ENCODE measurements at places on chromosomes 3 and 15. TPM values are rescaled to one million over a fixed set of nuclear protein-coding genes. Genes with fewer than 3 reads are reported as not detected.

DNA sequence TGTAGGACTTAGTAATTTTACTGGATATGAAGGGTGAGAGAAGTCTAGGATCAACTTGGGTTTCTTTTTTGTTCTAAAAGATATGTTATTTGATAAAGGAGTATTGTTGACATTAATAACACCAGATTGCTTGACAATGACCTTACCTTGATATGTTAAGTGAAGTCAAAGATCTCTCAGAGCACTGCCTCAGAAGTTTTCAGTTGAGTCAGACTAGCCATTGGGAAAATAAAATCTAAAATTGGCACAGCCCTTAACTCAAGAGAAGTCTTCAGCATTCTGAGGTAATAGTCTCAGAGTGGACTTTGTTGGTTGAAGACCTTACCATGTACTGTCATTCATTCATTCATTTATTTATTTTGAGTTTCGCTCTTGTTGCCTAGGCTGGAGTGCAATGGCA lies 22.4 kb upstream of the ZNF609 start:
- H3K4me1 ChIP-seq: peaks cover 36% of the 10 kb centered on the region
- no peak overlapping the region for H3K27ac ChIP-seq
- H3K4me3 ChIP-seq: no peak overlapping the region
- no peaks in the 10 kb centered on the region for H3K27me3 ChIP-seq
- peaks cover 4% of the 10 kb centered on the region for H3K36me3 ChIP-seq

DNA sequence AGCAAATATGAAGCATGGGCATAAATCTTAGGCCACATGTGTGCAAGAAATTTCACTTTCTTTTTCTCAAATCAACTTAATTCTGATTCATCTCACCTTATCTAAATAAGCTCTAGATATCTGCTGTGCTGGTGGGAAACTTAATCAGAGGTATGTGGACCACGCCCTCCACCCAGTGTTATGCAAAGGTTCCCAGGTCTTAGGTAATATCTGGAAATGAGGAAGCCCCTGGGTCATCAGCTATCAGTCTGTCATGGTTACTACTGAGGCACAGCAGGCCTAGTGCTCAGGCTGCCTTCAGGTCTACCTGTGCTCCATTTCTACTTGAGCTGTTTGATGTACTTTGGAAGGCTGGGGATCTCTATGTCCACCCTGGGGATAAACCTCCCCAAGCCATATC lies 134.4 kb upstream of the KCNH8 start:
- H3K27ac ChIP-seq: no peak overlapping the region
- no peak for DNase-seq
- H3K4me1 ChIP-seq: no peaks in the 10 kb centered on the region
- no peaks in the 10 kb centered on the region for H3K36me3 ChIP-seq
- no peaks in the 10 kb centered on the region for H3K27me3 ChIP-seq
- no peak overlapping the region for H3K4me3 ChIP-seq

- no peaks in the 10 kb centered on the region for H3K36me3 ChIP-seq
- H3K27me3 ChIP-seq: no peaks in the 10 kb centered on the region
- no peaks in the 10 kb centered on the region for H3K4me1 ChIP-seq
- DNase-seq: no peak
These were observed 485.2 kb upstream of the ROBO2 start for GRCh38 chr3:76554707-76555106.

DNA sequence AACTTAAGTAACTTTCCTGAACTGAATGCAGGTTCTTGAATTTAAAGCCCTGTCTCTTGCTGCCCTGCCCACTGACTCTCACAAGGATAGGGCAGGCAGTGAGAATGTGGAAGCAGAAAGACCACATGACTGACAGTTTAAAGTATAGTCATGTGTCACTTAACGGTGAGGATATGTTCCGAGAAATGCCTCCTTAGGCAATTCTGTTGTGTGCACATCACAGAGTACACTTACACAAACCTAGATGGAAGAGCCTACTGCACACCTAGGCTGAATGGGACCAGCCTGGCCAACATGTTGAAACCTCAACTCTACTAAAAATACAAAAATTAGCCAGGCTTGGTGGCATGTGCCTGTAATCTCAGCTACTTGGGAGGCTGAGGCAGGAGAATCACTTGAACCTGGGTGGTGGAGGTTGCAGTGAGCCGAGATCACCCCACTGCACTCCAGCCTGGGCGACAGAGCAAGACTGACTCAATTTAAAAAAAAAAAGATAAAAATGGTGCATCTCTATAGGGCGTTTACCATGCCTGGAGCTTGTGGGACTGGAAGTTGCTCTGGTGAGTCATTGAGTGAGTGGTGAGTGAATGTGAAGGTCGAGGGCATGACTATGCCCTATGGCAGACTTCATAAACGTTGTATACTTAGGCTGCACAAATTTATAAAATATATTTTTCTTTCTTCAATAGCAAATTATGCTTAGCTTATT lies 18.9 kb upstream of the COPG1 start:
- H3K4me1 ChIP-seq: peaks cover 55% of the 10 kb centered on the region
- peak overlapping the region; percentile 22 for H3K4me3 ChIP-seq
- H3K27ac ChIP-seq: peak overlapping the region; percentile 41
- peak; percentile 74 for DNase-seq
- H3K27me3 ChIP-seq: no peaks in the 10 kb centered on the region
- no peaks in the 10 kb centered on the region for H3K36me3 ChIP-seq

GRCh38 chr3:17478673-17479072 lies 263.8 kb downstream of the TBC1D5 start:
- H3K27me3 ChIP-seq: no peaks in the 10 kb centered on the region
- DNase-seq: no peak
- no peak overlapping the region for H3K4me3 ChIP-seq
- H3K27ac ChIP-seq: no peak overlapping the region

DNA sequence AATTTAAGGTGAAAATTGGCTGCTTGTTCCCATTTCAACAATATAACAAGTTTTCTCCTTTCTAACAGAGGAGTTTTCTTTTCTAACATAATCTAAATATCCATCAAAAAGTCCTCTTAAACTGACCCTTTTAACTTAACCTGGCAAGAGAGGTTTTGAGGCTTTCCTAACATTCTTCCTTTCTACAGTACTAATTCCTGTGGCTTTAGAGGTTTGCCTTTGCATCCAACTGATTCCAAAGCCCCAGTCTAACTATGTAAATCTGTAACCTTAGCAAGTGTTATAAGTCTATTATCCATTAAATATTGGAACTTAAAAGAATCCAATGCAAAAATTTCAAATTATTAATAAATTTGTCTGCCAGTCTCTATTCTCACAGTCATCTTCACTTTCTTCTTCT lies 134.1 kb downstream of the ISL2 start:
- DNase-seq: no peak
- H3K4me3 ChIP-seq: no peak overlapping the region
- no peak overlapping the region for H3K27ac ChIP-seq
- H3K27me3 ChIP-seq: no peaks in the 10 kb centered on the region
- H3K4me1 ChIP-seq: no peaks in the 10 kb centered on the region
- peaks cover 15% of the 10 kb centered on the region for H3K36me3 ChIP-seq

GRCh38 chr3:127409421-127410136 lies 121.7 kb upstream of the PRR20G start:
- H3K36me3 ChIP-seq: no peaks in the 10 kb centered on the region
- no peaks in the 10 kb centered on the region for H3K4me1 ChIP-seq
- DNase-seq: no peak
- no peak overlapping the region for H3K27ac ChIP-seq

- H3K4me3 ChIP-seq: no peak overlapping the region
- no peak overlapping the region for H3K27ac ChIP-seq
- H3K4me1 ChIP-seq: peaks cover 11% of the 10 kb centered on the region
- no peaks in the 10 kb centered on the region for H3K27me3 ChIP-seq
These were observed 109.7 kb downstream of the UBE2E2 start for GRCh38 chr3:23312866-23313265.

GRCh38 chr15:41562244-41562643 lies 3.2 kb downstream of the TYRO3 start:
- H3K4me1 ChIP-seq: peaks cover 25% of the 10 kb centered on the region
- peaks cover 17% of the 10 kb centered on the region for H3K27me3 ChIP-seq
- H3K36me3 ChIP-seq: no peaks in the 10 kb centered on the region
- no peak overlapping the region for H3K27ac ChIP-seq

DNA sequence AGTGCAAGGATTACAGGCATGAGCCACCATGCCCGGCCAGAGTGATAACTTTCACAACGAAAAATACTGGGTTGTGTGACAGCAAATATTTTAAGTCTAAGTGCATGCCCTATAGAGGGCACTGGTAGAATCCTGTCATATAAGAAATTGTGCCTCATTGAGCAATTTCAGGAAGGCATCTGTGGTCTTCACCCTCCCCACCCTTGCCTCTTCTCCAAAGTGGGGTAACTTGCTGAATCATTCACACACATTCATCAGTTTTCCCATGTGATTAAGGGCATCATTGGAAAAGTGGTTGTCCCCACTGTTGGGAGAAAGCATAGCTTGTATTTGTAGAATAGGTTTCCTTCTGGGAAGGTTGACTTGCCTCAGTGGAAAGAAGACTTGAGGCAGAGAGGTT lies 9.2 kb downstream of the MITF start:
- H3K4me3 ChIP-seq: no peak overlapping the region
- no peak overlapping the region for H3K27ac ChIP-seq
- H3K4me1 ChIP-seq: peaks cover 9% of the 10 kb centered on the region
- no peaks in the 10 kb centered on the region for H3K36me3 ChIP-seq

DNA sequence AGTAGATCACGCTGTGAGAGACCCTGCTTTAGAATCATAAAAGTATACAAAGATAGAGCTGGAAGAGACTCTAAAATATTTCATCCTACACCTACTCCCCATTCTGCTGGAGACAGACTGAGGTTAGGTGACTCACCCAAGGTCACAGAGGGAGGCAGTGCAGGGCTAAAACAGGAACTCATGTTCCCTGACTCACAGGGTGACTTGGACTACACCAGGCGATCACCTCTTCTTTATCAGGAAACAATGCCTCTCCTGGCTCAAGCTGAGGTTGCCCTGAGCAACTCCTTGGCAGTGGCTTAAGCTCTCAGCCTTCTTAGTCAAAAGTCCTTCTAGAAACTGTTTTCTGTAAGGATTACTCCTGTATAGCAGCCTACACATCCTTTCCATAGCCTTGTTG lies 26.4 kb upstream of the TNFAIP8L3 start:
- peaks cover 4% of the 10 kb centered on the region for H3K4me1 ChIP-seq
- no peak overlapping the region for H3K4me3 ChIP-seq
- peak; percentile 6 for DNase-seq
- peaks cover 32% of the 10 kb centered on the region for H3K27me3 ChIP-seq
- H3K36me3 ChIP-seq: no peaks in the 10 kb centered on the region

DNA sequence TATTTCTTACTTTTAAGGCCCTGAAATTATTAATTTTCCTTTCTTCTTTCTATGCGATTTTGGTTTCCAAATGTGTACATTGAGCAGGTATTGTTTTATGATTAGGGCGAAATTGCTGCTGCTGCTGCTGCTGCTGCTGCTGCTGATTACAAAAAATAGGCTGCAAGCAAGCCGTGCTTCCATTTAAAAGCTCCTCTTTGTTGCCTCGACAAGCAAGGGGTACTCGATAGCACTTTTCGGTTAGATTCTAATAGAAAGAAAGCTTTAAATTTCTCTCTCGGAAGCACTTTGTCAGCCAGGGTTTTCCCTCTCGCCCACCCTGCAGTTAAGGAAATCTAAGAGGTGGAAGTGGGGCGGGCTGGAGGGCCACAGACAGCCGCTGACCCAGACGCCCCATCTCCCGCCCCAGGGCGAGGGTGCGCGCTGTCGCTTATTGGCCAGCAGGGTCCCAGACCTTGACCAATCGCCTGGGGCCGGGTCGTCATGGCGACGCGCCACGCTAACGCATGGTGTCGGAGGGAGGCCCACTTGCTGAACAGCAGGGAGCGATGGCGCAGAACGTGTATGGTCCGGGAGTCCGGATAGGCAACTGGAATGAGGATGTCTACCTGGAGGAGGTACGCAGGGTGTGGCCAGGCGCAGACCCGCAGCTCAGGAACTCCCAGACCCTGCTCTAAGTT lies at the start of gene CFAP161:
CFAP161 (plus strand) TSS at position 489 of the 680 bp plus-strand sequence; CDS start at position 549, 60 bp downstream.
- H3K36me3 ChIP-seq: peaks cover 2% of the 10 kb centered on the region
- peak within 1 kb of the TSS; percentile 47 for H3K4me3 ChIP-seq
- H3K4me1 ChIP-seq: peaks cover 11% of the 10 kb centered on the region

DNA sequence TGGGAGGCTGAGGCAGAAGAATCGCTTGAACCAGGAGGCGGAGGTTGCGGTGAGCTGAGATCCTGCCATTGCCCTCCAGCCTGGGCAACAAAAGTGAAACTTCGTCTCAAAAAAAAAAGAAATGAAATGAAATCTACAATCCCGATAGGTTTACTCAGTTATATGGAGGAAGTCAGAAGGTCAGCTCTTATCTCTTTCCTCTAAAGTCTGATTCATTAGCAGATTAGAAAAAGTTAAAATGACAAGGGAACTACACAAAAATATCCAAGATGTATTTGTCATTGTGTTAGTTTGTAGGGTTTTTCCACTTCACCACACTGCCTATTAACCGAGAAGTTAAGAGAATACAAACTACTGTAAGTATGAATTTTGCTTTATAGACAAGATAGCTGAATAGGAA lies 420.6 kb downstream of the SHQ1 start:
- H3K4me3 ChIP-seq: peak overlapping the region; percentile 71
- no peak for DNase-seq
- no peaks in the 10 kb centered on the region for H3K36me3 ChIP-seq
- H3K27me3 ChIP-seq: no peaks in the 10 kb centered on the region

GRCh38 chr15:49435174-49435573 lies 12.1 kb downstream of the FGF7 start:
- H3K4me1 ChIP-seq: no peaks in the 10 kb centered on the region
- DNase-seq: no peak
- H3K36me3 ChIP-seq: no peaks in the 10 kb centered on the region
- no peak overlapping the region for H3K27ac ChIP-seq
- H3K27me3 ChIP-seq: no peaks in the 10 kb centered on the region
- no peak overlapping the region for H3K4me3 ChIP-seq

DNA sequence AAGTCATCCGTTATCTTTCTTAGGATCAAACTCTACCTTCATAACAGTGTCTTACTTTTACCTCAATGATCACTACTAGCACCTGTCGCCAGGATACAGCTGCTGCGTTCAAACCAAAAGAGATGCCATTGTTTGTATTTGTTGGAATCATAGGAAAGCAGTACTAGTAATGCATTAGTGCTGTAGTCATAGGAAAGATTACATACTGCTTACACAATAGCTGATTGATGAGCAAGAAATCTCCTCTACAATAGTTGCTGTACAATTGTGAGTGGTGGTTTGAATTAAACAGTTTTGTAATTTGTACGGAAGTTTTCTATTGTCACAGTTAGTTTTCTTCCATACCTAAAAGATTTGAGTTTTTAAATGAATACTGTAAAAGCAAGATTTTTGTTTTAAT lies 21.4 kb downstream of the ACAP2 start:
- no peaks in the 10 kb centered on the region for H3K27me3 ChIP-seq
- no peaks in the 10 kb centered on the region for H3K36me3 ChIP-seq

SNX22 gene
- total RNA-seq: 0.74 TPM

RMDN3 gene
- total RNA-seq: 30.7 TPM

NPAP1 gene
- total RNA-seq: not detected

BFSP2 gene
- total RNA-seq: not detected

ARL14 gene
- total RNA-seq: not detected

GALNT15 gene
- 0.30 TPM for total RNA-seq

OR5K2 gene
- total RNA-seq: not detected

Measured in activated T-cell treated with anti-CD3 and anti-CD28 coated beads, Interleukin-2, amount 50 U/mL, for 72 hours (primary cell).